Peyer's patch (tissue), 4 donors: ENCODE measurements at places on chromosomes 13 and 19. TPM values are rescaled to one million over a fixed set of nuclear protein-coding genes. Genes with fewer than 3 reads are reported as not detected.

- H3K4me1 ChIP-seq = no peaks in the 10 kb centered on the region
These were observed 199.0 kb downstream of the GGACT start for GRCh38 chr13:100389617-100390016.

DNA sequence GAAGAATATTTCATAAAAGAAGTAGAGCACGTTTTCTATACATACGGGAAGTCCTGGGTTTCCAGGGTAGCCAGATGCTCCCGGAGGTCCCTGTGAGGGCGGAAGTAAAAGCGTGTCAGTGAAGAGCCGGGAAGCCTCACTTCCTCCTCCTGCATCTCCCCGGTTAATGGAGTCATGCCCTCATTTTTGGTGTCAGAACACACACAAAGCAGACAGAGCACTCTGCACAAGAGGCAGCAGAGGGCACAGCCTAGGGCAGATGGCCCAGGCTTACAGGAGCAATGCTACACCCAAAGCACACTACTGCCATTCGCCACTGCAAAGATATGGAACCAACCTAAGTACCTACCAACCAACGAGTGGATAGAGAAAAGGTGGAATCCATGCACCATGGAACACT lies 94.4 kb downstream of the COL4A1 start:
- H3K27me3 ChIP-seq = no peaks in the 10 kb centered on the region
- H3K36me3 ChIP-seq = no peaks in the 10 kb centered on the region
- H3K27ac ChIP-seq = no peak overlapping the region
- H3K4me3 ChIP-seq = no peak overlapping the region
- peaks cover 10% of the 10 kb centered on the region for H3K4me1 ChIP-seq

GRCh38 chr19:46367426-46367825 lies 20.5 kb downstream of the PPP5C start:
- no peaks in the 10 kb centered on the region for H3K27me3 ChIP-seq
- no peaks in the 10 kb centered on the region for H3K4me1 ChIP-seq
- no peak overlapping the region for H3K4me3 ChIP-seq
- H3K36me3 ChIP-seq = no peaks in the 10 kb centered on the region
- DNase-seq = no peak
- H3K27ac ChIP-seq = no peak overlapping the region

- H3K4me3 ChIP-seq = no peak overlapping the region
- H3K27ac ChIP-seq = no peak overlapping the region
- DNase-seq = peak; percentile 44
- peaks cover 7% of the 10 kb centered on the region for H3K36me3 ChIP-seq
These were observed 30.8 kb downstream of the KLF2 start for GRCh38 chr19:16355293-16356043.

- no peak overlapping the region for H3K4me3 ChIP-seq
- H3K36me3 ChIP-seq = no peaks in the 10 kb centered on the region
- DNase-seq = no peak
These were observed 43.6 kb upstream of the LSM14A start for GRCh38 chr19:34128558-34129250.

GRCh38 chr13:112968380-112968909 lies 569 bp upstream of the MCF2L start:
- peak overlapping the region; percentile 70 for H3K27ac ChIP-seq
- peak; percentile 64 for DNase-seq
- H3K4me3 ChIP-seq = peak overlapping the region; percentile 65
- peaks cover 17% of the 10 kb centered on the region for H3K4me1 ChIP-seq

DNA sequence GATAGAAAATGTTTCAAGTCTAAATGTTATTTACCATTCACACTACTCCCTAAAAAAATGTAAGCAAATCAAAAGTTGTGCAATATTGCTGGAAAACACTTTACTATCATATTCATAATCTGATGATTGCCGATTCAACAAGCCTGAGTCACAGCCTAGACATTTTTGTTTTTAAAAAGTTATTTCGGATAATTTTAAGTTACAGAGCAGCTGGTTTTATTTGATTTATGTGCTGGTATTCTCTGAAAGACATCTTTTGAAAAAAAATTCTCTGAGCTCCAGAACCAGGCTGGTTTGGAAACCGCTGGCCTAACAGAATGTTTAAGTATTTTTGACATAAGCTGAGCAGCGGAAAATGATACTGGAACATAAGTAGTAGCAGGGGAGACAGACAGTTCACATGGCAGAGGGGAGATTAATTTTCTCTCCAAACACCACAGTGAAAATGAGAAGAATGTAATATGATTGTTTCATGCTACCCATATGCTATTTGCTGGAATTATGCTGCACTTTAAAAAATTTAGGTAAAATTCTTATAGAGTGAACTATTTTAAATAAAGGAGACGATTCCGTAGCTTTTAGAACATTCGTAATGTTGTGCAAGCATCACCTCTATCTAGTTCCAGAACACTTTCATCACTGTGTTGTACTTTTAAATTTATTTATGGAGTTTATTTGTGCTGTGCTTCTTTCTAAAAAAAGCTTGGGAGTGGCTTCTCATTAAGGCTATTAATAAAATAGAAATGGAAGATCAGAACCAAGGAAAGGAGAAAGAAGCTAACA lies 36.1 kb downstream of the TBC1D4 start:
- no peaks in the 10 kb centered on the region for H3K36me3 ChIP-seq
- H3K4me1 ChIP-seq = no peaks in the 10 kb centered on the region
- no peak overlapping the region for H3K27ac ChIP-seq
- no peaks in the 10 kb centered on the region for H3K27me3 ChIP-seq
- H3K4me3 ChIP-seq = no peak overlapping the region
- DNase-seq = no peak

DNA sequence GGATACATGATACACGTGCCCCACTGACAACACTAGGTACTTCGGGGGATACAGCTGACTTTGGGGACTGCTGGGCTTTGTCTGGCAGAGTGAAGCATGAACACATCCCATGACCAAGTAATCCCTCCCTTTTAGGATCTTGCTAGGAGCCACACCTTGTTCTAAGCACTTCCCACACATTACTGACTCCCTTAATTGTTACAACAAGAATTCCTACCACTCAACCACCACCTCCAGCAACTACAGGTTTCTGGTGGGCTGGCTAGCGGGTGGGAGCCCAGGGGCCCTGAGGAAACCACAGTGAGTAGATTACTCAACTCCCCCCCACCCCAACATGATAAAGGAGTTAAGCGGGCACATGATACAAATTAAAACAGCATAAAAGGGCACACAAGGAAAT lies 7.2 kb upstream of the SLC35E1 start:
- no peaks in the 10 kb centered on the region for H3K27me3 ChIP-seq
- peaks cover 39% of the 10 kb centered on the region for H3K36me3 ChIP-seq
- DNase-seq = no peak
- H3K27ac ChIP-seq = no peak overlapping the region

- no peak overlapping the region for H3K27ac ChIP-seq
- no peaks in the 10 kb centered on the region for H3K4me1 ChIP-seq
- H3K36me3 ChIP-seq = no peaks in the 10 kb centered on the region
- H3K27me3 ChIP-seq = no peaks in the 10 kb centered on the region
- H3K4me3 ChIP-seq = no peak overlapping the region
These were observed 738.2 kb downstream of the GPC5 start for GRCh38 chr13:92136449-92137155.

DNA sequence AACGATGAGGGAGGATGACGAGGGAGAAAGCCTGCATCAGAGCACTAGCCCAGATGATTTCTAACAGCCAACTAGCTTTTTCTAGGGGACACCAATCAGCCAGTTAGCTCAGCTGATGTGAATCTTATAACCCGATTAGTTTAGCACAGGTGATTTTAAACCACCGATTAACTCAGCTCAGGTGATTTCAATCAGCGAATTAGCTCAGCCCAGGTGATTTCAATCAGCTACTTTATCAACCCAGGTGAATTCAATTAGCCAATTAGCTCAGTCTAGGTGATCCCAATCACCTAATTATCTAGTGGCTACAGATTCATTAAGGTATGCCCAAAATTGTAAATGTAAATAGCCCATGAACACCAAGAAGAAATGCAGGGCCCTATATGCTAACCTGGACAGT lies 146.9 kb downstream of the ZNF486 start:
- no peaks in the 10 kb centered on the region for H3K4me1 ChIP-seq
- no peak overlapping the region for H3K27ac ChIP-seq
- DNase-seq = no peak
- H3K4me3 ChIP-seq = no peak overlapping the region
- no peaks in the 10 kb centered on the region for H3K36me3 ChIP-seq

- no peak overlapping the region for H3K4me3 ChIP-seq
- H3K27ac ChIP-seq = peak overlapping the region; percentile 86
- no peaks in the 10 kb centered on the region for H3K27me3 ChIP-seq
- peaks cover 8% of the 10 kb centered on the region for H3K4me1 ChIP-seq
- DNase-seq = peak; percentile 92
- H3K36me3 ChIP-seq = no peaks in the 10 kb centered on the region
These were observed 21.9 kb downstream of the ATP11A start for GRCh38 chr13:112711528-112712265.

DNA sequence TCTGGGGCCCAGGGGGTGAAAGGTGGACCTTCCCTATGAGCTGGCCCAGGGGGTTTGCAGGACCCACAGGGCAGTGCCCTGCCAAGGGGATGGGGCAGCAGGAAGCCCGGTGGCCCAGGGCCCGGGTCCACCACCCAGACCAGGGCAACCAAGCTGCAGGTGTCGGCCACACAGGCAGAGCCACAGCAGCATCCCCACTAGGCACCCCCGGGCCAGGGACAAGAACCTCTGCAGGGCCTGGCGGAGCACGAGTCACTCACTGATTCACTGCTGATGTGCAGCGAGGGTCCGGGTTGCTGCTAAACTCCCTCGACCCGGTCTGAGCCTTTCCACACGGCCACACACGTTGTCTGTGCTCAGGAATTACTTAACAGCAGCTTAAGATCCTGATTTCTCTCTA lies 8.8 kb downstream of the FZR1 start:
- no peak for DNase-seq
- H3K27me3 ChIP-seq = no peaks in the 10 kb centered on the region
- H3K36me3 ChIP-seq = no peaks in the 10 kb centered on the region
- no peaks in the 10 kb centered on the region for H3K4me1 ChIP-seq

GRCh38 chr13:110560601-110561343 lies 750 bp downstream of the RAB20 start:
- H3K4me3 ChIP-seq = peak overlapping the region; percentile 65
- no peak for DNase-seq
- H3K27me3 ChIP-seq = no peaks in the 10 kb centered on the region
- H3K4me1 ChIP-seq = no peaks in the 10 kb centered on the region

- no peaks in the 10 kb centered on the region for H3K36me3 ChIP-seq
- DNase-seq = no peak
- no peaks in the 10 kb centered on the region for H3K4me1 ChIP-seq
- no peaks in the 10 kb centered on the region for H3K27me3 ChIP-seq
- H3K27ac ChIP-seq = no peak overlapping the region
These were observed 29.8 kb upstream of the KATNAL1 start for GRCh38 chr13:30337061-30337610.

DNA sequence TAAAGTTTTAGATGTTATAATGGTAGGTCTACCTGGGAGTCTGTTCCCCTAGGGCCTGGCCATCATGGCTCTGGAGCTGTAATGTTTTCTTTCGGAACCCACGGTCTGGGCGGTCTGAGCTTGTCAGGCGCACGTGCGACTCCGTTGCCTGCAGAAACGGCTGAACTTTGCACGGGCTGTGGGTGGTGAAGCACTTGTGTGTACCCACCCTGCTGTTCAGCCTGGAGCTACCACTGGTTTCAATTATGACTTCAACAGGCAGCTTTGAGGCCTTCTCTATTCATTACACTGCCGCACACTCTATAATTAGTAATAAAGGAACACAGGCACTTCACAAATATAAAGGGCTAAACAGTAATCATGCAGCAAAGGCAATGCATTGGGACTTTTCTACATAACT lies 6.0 kb downstream of the PCDH8 start:
- peaks cover 28% of the 10 kb centered on the region for H3K27me3 ChIP-seq
- H3K4me3 ChIP-seq = no peak overlapping the region
- H3K27ac ChIP-seq = no peak overlapping the region
- DNase-seq = no peak
- H3K4me1 ChIP-seq = peaks cover 20% of the 10 kb centered on the region

DNA sequence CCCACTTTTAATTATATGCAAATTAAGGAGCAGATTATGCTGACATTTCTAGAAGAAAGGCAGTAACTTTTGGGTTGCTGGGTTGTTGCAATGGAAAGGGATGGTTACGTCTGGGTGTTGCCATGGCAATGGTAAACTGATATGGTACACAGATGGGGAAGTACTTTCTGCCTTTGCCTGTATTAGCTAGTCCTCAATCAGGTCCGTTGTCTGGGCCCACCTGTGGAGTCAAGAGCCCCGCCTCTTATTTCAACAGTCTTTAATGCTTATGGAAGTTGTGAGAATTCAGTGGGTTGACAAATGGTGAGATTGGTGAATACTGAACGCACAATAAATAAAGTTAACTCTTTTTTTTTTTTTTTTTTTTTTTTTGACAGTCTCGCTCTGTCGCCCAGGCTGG lies 30.6 kb upstream of the DPP9 start:
- H3K36me3 ChIP-seq = no peaks in the 10 kb centered on the region
- no peaks in the 10 kb centered on the region for H3K27me3 ChIP-seq
- H3K27ac ChIP-seq = no peak overlapping the region

GRCh38 chr13:35599384-35599783 lies 122.9 kb upstream of the MAB21L1 start:
- DNase-seq = no peak
- no peaks in the 10 kb centered on the region for H3K27me3 ChIP-seq
- no peaks in the 10 kb centered on the region for H3K36me3 ChIP-seq
- H3K4me3 ChIP-seq = no peak overlapping the region
- no peak overlapping the region for H3K27ac ChIP-seq
- H3K4me1 ChIP-seq = no peaks in the 10 kb centered on the region

GRCh38 chr19:53982611-53983010 lies 8.8 kb upstream of the CACNG6 start:
- H3K36me3 ChIP-seq = no peaks in the 10 kb centered on the region
- no peaks in the 10 kb centered on the region for H3K4me1 ChIP-seq
- H3K27ac ChIP-seq = no peak overlapping the region
- H3K27me3 ChIP-seq = no peaks in the 10 kb centered on the region
- H3K4me3 ChIP-seq = no peak overlapping the region
- no peak for DNase-seq

DNA sequence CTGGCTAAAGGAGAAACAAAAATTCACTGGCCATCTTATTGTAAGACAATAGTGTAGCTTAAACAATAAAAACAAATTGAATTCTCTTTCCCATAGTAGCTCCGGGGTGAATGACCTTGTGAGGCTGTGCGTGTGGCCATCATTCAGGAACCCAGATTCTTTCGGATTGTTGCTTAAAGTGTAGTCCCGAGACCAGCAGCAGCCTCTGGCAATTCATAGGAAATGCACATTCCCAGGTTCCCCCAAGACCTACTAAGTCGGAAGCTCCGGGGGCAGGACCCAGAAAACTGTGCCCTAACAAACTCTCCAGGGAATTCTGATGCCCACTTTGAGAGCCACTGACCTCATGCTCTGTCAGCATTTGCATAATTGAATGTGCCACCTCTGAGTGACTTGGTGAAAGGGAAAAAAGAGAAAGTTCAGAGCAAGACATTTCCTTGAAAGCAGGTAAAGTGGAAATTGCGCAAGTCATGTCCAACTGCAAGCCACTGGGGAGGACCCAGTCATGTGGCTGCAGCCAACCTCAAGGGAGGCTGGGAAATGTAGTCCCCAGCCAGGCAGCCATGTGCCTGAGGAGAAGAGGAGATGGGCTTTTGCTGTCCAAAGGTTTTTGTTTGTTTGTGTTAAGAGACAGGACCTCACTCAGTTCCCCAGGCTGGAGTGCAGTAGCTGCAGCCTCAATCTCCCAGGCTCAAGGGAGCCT lies 50.7 kb upstream of the PNMA8B start:
- H3K27ac ChIP-seq = no peak overlapping the region
- H3K27me3 ChIP-seq = no peaks in the 10 kb centered on the region
- DNase-seq = no peak
- no peaks in the 10 kb centered on the region for H3K36me3 ChIP-seq

The CD79A gene
- total RNA-seq = 4.6 TPM

The SERP2 gene
- total RNA-seq = 12.4 TPM

The NBEA gene
- total RNA-seq = 5.0 TPM

The RHPN2 gene
- 75.6 TPM for total RNA-seq

The PALM gene
- 28.7 TPM for total RNA-seq

The EFNA2 gene
- 21.5 TPM for total RNA-seq

The APLP1 gene
- total RNA-seq = 1.9 TPM

The RINL gene
- total RNA-seq = 6.1 TPM

The PROZ gene
- not detected for total RNA-seq

The SLITRK6 gene
- total RNA-seq = 7.9 TPM
